Lower leg skin (tissue), 4 donors: ENCODE measurements at places on chromosomes 12 and 14. TPM values are rescaled to one million over a fixed set of nuclear protein-coding genes. Genes with fewer than 3 reads are reported as not detected.

Gene CCDC38
- not detected for total RNA-seq

Gene C1QL4
- not detected for total RNA-seq

Gene CMA1
- 1.2 TPM for total RNA-seq

Gene IL22
- not detected for total RNA-seq

Gene LHX5
- not detected for total RNA-seq

Gene FSCB
- not detected for total RNA-seq

Gene PRB2
- total RNA-seq: not detected

Gene LALBA
- not detected for total RNA-seq

Gene SERPINA12
- 345 TPM for total RNA-seq

Gene OVCH1
- not detected for total RNA-seq

Gene LPAR5
- total RNA-seq: 13.3 TPM

Gene KLRF1
- total RNA-seq: 0.27 TPM

Gene CLEC2A
- total RNA-seq: 66.5 TPM

Gene CDKN3
- total RNA-seq: 1.3 TPM

Gene FAM90A1
- 0.23 TPM for total RNA-seq

Gene TSHR
- total RNA-seq: 0.99 TPM

Gene P2RX2
- not detected for total RNA-seq

Gene SYCP3
- total RNA-seq: not detected

Gene BRAP
- 18.0 TPM for total RNA-seq

Gene AMDHD1
- total RNA-seq: not detected

Gene SELPLG
- total RNA-seq: 1.2 TPM

Gene HHIPL1
- 1.1 TPM for total RNA-seq

Gene HOXC12
- total RNA-seq: 13.6 TPM

Gene NEDD1
- total RNA-seq: 10.9 TPM
